Natural killer cell treated with Interleukin-12 subunit alpha and Interleukin-12 subunit beta and Interleukin-15 and Interleukin-18, amount 100 ng/mL, for 72 hours (primary cell): ENCODE measurements at places on chromosomes 2 and 18. TPM values are rescaled to one million over a fixed set of nuclear protein-coding genes. Genes with fewer than 3 reads are reported as not detected.

The PRSS56 gene
- not detected for total RNA-seq

The MC2R gene
- total RNA-seq = not detected

The TMEM17 gene
- total RNA-seq = 0.14 TPM

The UGT1A5 gene
- total RNA-seq = not detected

The SLC5A7 gene
- total RNA-seq = not detected

The CNTNAP5 gene
- not detected for total RNA-seq

The EIF2AK2 gene
- total RNA-seq = 40.1 TPM

The SLC8A1 gene
- total RNA-seq = not detected

The ARL4C gene
- total RNA-seq = 99.5 TPM

The FTCDNL1 gene
- total RNA-seq = 0.48 TPM

The SCYGR4 gene
- not detected for total RNA-seq

GRCh38 chr2:216522892-216523502 lies 24.4 kb downstream of the RPL37A start:
- DNase-seq = no peak

- DNase-seq = no peak
Observed at GRCh38 chr2:16196687-16197503, 256.5 kb downstream of the MYCN start.

- DNase-seq = no peak
Observed at GRCh38 chr2:65276609-65277008, 49.0 kb downstream of the ACTR2 start.

- DNase-seq = no peak
Observed at GRCh38 chr18:48990481-48991318, 39.9 kb upstream of the SMAD7 start.

DNA sequence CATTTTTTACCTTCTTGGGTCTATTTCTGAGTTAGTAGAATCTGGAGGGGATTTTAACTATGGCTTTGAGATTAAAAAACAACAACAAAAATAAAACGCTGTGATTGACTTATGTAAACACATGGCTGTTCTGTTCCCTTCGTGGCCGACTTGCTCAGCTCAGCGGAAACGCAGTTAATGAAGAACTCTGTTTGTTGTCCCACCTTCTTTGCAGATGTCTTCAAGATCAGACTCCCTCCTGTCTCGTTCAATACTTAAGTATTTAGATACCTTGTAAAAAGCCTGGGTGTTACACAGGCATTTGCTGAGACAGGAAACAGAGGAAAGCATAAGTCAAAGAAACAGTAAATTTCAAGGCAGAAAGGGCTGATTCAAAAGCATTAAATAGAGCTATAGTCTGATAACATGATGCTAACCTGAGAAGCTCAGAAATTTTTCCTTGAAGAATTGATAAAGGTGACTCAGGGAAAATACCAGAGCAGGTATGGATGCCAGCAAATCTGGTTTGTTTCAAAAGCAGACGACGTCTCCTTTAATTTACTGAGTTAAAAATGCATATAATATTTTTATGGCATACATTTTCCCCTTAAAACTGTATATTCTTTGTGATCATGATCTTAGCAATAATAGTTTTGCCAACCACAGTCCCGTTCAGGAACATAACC lies 21.7 kb upstream of the POLI start:
- DNase-seq = no peak

DNA sequence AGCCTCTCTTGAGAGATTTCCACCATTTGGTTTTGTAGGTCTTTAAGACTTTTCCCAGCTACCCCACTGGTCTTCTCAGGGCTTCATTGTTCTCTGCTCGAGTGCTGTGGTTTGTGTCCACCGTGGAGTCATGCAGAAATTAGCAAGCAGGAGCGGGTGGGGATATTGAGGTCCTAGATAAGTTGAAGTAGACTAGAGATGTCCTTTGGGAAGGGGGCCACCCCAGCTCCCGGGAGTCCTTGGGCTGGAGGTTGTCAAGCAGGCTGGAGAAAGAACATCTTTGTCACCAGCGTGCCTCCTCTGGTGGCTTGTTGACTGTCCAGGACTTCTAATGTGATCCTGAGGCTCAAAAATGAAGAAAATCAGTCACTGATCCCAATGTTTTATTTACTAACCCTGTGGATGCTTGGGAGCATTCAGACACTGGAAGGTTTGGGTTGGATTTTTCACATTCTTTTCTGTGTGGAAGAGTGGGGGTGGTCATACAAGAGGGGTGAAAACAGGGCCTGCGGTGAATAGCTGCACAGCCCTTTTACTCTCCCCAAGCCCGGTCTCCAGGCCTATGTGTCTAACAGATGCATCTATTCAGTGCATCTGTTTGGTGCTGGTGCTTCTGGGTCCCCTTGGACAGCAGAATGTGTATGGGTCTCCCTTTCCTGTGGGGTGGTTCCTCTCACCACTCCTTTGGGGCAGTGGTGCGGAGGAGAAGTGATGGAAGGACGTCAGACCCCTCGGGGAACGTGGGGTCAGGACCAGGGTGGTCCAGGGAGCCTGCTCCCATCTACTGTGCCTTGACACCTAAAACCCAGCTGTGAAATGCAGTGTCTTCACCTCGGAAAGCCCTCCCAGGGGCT lies 208.1 kb downstream of the KLHL29 start:
- peak; percentile 55 for DNase-seq

DNA sequence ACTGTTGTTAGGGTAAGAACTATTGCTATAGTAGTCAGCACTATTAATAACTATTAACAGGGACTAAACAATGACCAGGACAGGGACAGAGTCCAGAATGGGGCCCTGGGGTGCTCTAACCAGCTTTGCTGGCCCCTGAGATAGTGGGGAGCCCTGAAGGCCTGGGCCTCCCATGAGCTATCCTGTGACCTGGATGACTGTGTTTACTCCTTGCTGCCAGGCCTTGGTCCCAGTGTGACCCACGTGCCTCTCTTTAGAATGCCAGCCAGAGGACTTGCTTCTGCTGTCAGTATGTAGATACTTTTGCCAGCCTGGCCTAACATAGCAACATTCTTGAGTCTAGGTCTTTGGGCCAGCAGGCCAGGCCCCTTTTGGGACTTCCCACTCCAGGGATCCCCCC lies 11.4 kb downstream of the CDK5R2 start:
- DNase-seq = no peak

GRCh38 chr18:58272779-58273435 lies 228.9 kb downstream of the NEDD4L start:
- DNase-seq = no peak

DNA sequence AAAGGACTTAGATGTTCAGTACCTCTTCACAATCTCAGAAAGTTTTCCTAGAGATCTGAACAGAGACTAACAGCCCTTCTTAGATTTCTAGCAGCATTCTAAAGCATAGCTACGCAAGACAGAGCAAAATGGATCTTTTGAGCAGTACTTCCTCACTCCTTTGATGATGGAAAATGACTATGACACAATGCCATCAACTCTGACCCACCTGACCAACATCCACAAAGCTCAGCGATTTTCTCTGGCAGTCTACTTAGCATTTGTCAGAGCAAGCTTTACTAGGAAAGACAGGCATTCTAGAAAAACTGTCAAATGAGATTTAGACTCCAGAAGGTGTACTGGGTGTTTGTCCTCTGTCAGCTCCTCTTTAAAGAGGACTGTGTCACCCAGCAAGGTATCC lies 180.9 kb upstream of the ACVR2A start:
- DNase-seq = no peak

DNA sequence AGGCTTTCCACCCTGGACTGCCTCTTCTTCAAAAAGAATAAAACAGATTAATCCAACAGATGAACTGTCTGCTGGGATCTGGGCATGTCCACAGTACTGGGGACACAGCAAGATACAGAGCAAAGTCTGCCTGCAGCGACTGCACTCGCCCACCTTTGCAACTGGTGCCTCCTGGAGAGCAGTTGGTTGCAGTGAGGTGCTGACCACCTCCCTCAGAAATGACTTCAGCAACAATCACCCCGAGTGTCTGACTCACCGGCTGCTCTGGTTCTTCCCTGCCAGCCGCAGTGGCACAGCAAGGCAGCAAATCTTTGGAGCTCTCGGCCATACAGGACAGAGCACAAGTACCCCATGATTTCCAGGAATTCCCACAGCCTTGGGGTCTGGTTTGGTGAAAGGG lies 179.7 kb downstream of the ANAPC1 start:
- DNase-seq = no peak

GRCh38 chr2:51807229-51807628 lies 775.3 kb upstream of the NRXN1 start:
- DNase-seq = no peak

DNA sequence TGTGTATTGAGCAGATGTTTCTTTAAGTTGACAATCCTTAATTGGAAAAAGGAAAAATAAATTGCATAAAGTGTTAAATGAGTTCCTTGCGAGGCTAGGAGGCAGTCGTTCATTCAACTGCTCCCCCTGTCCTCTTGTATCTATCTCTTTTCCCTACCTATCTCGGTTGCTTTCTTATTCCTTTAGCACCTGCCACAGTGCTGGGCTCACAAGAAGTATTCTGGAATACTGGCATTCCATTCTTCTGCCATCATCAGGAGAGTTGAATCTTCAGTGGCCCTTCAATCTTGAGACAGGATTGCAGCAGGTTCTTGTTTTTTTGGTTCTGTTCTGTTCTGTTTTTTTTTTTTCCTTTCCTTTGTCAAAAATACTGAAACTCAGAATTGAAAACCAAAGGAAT lies 143.1 kb upstream of the AQP4 start:
- DNase-seq = no peak

DNA sequence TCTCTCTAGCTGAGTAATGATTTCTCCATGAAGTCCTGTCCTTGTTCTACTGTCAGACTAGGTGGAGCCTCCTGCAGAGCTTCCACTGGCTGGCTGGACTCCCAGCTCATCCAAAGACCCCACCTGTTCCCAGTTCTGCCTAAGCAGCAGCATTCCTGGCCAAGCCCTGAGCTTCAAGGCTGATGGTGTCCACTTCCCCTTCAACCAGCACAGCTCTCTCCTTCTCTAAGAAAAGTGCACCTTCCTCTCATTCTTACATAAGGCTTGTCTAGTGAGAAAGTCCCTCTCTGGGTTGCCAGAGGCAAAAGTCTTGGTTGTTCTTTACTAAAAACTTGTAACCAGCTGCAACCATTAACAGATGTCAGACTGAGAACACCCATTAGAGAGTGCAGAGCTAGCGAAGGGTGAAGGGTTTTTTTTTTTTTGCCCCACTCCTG lies 58.9 kb downstream of the CXCR4 start:
- DNase-seq = no peak

GRCh38 chr2:227188292-227188691 lies 23.9 kb downstream of the COL4A3 start:
- DNase-seq = no peak

DNA sequence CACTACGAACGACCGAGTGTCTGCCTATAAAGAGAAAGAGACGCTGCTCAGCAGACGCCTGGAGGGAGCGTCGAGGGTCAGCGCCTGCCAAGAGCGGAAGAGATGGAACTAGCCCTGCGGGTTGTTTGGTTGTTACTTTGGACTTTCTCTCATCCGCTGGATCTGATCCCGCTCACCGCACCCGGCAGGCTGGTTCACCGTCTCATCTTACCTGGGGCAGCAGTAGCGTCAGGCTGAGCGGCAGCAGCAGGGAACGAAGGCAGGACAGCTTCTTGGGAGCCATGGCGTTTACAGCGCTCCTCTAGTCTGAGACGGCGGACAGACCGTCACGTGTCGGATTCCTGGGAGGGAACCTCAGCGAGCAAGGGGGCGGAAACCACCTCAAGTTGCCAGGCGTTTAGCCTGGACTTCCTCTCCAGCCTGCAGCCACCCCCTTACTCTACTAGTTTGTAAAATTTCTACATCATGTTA lies 1.9 kb downstream of the GLB1L start:
- no peak for DNase-seq

DNA sequence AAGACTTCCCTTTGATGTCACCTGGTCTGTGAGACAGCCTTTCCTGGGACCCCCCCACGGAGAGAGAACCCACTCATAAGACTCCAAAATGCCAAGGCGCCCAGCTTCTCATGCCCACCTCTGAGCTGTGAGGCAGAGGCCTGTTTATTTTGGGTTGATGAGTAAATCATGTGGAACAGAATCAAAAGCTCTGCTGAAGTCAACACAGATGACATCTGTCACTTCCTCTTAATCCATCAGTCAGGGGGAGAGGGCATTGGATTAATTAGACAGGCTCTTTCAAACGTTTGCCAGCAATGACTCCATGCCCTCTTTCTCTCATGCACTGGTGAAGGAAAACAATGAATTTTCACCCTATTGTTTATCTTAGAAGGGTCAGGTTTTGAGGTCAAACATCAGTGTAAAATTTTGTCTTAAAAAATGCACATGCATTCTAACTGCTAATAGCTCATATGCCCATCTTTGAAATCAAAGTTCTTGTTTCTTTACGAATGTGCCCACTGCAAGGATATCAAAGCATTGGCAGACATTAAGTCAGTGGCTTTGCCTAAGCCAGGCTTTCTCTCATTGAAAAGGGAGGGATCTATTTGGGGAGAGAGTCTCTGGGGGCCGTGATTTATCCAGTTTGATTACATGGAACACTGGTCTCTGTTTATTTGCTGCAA lies 184.1 kb downstream of the ACKR3 start:
- no peak for DNase-seq

GRCh38 chr2:45300026-45300750 lies 290.9 kb upstream of the SIX2 start:
- no peak for DNase-seq

DNA sequence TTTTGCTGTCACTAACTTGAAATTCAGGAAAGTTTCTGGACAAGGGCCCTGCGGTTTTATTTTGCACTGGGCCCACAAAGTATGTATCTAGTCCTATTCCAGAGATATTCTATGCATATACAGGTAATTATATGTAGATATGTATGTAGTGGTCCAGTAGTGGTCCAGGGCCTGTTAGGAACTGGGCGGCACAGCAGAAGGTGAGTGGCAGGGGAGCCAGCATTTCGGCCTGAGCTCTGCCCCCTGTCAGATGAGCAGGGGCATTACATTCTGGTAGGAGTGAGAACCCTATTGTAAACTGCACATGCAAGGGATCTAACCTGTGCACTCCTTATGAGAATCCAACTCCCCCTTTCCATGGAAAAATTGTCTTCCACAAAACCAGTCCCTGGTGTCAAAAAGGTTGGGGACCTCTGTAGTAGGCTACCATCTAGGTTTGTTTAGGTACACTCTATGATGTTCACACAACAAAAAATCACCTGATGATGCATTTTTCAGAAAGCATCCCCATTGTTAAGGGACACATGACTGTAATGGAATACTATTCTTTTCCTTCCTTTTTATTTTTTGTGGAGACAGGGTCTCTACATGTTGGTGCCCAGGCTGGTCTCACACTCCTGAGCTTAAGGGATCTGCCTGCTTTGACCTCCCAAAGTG lies 2.8 kb upstream of the PPP4R3B start:
- no peak for DNase-seq

GRCh38 chr18:5285326-5285725 lies 10.2 kb downstream of the ZBTB14 start:
- no peak for DNase-seq

DNA sequence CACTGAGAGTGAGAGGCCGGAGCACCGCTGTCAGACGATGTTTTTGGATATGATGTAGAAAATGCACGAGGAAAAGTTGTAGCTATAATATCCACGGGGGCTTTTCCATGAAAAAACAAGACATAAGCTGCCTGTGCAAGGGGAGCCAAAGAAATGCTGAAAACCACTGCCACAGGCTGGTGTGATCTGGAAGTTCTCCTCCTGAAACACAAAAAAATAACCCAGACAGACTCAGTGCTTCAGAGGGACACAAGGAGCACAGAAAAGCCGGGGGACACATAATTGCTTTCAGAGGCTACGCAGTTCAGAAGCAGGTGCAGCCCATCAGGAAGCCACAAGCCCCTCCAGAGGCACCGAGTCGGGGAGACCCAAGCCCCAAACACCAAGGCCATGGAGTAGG lies 98.2 kb downstream of the ZNF516 start:
- DNase-seq = no peak
